ENCODE measurements at places on chromosomes 5 and 9. TPM values are rescaled to one million over a fixed set of nuclear protein-coding genes. Genes with fewer than 3 reads are reported as not detected.

- DNase-seq = no peak
These were observed 2.3 kb upstream of the SLC12A2 start for GRCh38 chr5:128081111-128081851.

DNA sequence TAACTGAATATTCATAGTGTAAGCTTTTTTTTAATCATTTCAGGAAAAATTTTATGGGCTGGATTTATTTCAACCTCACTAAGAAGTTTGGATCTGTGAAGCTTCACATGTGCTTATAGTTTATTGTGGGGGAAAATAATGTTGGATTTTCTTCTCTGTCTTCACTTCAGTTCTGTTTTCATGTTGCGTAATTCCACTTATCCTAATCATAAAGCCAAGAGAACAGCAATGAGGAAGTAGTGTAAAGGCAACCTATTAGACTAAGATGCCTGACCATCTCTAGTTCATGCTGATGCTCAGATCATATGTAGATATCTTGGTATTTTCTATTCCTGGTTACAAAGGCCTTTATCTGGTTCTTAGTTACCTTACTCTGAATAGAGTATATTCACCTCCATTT, 50.0 kb downstream of the CD180 start:
- no peak for DNase-seq

DNA sequence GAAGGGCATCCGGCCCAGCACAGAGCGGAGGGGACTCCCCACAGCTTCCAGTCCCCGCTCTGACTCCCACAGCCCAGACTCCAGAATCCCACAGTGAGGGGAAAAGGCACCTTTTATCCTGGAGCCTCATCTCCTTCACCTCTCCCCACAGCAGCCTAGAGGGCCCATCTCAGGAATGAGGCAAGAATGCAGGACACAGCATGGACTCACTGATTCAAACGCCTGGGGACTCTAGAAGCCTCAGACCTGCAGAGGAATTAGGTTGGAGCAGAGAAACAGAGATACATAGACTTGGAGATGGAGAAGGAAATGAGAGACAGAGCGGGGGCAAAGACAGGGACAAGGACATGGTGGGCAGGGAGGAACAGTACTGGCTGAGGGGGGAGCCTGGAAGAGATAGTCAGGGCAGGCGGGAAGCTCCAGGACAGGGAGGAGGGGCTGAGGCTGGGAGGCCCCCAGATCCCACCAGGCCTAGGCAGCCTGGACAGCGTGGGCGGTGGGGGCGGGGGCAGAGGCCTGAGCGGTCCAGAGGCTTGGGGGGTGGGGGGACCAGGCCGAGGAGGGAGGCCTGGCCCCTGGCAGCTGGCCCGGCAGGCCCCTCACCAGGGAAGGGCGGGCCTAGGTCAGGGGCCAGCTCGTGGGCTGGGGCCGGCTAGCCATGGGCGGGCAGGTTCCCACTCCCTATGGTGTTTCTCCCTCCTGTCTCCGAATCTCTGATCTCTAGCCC, 15.8 kb downstream of the CNTFR start:
- no peak for DNase-seq

DNA sequence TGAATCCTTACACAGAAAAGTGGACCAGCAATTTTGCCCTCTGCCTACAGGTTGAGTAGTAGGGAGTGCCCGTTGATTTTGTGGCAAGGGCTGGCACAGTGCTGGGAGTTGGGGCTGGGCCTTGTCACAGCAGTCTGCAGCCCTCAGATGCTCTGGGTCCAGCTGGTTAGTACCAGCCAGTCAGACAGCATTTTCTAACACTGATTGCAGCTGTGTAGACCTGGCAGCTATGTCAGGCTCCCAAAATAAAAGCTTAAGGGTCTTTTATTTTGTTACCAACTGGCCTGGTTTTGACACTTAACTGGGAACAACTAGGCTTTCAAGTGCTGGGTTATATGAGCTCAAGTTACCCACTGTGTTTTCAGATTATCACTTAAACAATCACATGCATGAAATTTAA, 57.7 kb downstream of the MAT2B start:
- DNase-seq = no peak

- no peak for DNase-seq
These were observed 3.5 kb downstream of the RUFY1 start for GRCh38 chr5:179553875-179554274.

DNA sequence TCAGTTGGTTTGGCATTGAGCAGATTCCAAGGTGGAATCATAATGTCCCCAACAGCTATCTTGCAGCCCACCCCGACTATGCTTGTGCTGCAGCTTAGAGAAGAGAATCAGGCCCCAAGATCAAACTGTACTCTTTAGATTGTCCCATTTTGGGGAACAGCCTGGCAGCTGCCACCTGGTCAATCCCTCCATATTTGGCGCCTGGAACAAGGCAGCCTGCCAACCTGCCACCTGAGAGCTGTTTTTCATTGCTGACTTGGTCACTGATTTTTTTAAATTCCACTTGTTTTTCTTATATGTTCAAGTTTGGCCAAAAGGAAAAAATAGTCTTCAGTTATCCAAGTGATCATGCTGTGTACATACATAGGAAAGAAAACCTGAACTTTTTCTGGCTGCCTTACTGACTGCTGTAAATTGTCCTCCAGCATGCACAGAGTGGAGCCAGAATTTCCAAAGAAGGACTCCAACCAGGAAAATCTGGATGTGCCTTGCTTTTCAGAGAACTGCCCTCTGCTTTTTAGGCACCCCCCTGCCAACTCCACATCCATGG, 504.2 kb downstream of the ENC1 start:
- DNase-seq = no peak

- no peak for DNase-seq
These were observed 101.2 kb downstream of the MSX2 start for GRCh38 chr5:174825587-174825986.

DNA sequence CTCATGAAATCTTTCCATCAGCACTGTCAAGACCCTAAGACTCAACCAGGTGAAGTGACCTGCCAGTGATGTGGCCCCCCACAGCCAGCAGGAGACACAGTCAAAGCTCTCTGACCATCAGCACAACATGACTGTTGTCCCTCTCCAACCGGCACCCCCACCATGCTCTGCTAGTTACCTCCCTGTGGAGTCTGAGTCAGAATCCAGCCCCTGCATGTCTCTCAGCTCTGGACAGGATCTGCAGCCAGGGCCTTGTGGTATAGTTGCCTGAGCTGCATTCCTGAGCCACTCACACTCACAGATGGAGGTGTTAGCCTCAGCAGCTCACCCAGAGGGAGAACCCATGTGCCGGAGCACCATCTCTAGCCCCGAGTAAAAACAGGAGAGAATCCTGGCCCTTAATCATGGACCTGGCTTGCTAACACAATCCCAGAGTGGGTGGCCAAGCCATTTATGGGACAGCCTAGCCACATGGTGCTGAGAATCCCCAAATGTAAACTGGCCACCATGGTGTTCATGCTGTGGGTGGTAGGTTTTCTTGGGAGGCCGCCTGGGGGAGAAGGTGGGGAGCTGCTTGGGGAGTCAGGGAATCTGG, 237.8 kb downstream of the PAPPA start:
- DNase-seq = no peak

GRCh38 chr9:112158656-112159367, 16.3 kb downstream of the SUSD1 start:
- no peak for DNase-seq

- no peak for DNase-seq
These were observed 137.2 kb upstream of the FST start for GRCh38 chr5:53343187-53343586.

DNA sequence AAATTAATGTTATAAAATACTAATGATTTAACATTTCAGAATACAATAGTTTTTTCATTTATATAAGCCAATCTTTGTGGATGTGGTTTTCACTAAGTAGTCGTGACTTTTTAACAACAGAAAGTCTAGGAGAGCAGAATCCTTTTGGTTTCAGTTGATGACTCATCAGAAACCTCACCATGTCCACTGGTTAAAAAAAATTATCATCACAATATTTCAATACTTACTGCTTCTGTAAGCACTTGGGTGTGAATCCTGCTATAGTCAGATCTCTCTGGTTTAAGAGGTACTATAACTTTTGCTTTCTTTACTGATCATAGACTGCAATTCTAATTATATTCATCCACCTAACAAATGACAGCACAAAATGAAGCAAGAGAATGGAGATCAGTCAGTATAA, 77.2 kb downstream of the MRPS30 start:
- DNase-seq = no peak

- DNase-seq = no peak
These were observed 421.0 kb upstream of the CHD1 start for GRCh38 chr5:99349787-99350186.

DNA sequence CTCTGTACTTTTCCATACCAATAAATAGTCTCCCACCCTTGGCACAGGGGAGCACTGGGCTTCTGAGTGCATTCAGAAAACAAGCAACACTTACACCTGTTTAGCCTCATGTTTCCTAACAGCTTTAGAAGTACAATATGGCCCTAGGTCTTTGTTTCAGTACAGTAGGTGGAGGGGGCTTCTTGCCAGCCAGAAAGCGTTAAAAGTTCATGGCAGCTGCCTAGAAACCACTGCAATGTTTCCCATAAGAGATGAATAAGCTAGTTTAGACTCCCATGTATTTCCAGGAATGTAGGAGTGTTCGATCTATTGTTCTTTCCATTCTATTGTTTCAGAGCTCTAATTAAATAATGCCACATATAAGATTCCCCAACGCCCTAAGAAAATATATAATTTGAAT, 444.8 kb downstream of the ARHGEF28 start:
- no peak for DNase-seq

- no peak for DNase-seq
These were observed 122.3 kb downstream of the VAV2 start for GRCh38 chr9:133869674-133870405.

DNA sequence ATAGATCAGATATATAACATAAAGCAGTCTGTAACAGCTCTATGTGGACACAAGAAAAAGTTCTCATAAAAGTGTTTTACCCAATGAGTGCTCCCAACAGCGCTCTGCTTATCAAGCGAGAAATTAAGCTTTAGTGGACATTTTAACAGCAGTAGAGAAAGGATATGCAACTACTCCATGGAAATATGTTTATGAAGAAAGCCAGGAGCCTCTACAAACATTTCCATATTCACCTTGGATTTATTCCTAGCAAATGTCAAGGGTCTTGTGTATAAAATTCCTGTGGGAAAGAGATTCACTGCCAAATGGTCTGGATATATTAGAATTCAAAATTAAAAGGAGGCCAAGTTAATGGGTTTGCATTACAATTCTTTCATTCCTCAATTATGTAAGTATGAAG, 66.5 kb downstream of the DTWD2 start:
- DNase-seq = no peak

GRCh38 chr9:76297721-76298239, 96.4 kb downstream of the RFK start:
- DNase-seq = peak; percentile 85

- DNase-seq = no peak
These were observed 157.3 kb downstream of the DAB2IP start for GRCh38 chr9:121808781-121809180.

GRCh38 chr9:125074976-125075375, 68.4 kb downstream of the SCAI start:
- DNase-seq = no peak

DNA sequence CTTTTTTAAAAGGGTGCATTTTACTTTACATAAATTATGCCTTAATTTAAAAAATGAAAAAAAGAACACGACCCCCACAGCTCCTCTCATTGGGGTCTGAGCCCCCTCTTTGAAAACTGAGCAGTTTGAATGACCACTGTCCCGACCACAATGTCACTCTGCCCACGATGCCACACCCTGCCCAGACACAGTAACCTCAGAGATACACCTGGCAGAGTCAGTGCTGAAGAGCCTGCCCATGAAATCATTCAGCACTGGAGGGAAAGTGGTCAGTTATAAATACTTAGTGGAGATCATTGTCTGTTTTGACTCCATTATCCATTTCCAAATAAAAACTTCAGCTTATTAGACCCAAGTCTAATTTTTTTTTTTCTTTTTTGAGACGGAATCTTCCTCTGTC, 49.3 kb downstream of the DNAJC21 start:
- DNase-seq = no peak

- DNase-seq = no peak
These were observed 17.5 kb downstream of the ATOX1 start for GRCh38 chr5:151740958-151741373.

DNA sequence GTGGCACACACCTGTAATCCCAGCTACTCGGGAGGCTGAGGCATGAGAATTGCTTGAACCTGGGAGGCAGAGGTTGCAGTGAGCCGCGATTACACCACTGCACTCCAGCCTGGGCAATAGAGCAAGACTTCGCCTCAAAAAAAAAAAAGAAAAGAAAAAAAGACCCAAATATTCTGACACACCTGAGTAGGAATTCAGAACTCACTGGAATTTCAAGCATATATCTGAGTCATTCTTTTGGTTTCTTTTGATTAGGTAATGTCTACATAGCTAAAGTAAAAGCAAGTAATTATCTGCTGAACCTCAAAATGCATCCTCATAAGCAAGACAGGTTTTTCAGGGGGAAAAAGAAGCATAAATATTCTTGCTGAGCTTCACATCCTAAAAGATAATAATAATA, 35.9 kb downstream of the ANKRD31 start:
- no peak for DNase-seq

DNA sequence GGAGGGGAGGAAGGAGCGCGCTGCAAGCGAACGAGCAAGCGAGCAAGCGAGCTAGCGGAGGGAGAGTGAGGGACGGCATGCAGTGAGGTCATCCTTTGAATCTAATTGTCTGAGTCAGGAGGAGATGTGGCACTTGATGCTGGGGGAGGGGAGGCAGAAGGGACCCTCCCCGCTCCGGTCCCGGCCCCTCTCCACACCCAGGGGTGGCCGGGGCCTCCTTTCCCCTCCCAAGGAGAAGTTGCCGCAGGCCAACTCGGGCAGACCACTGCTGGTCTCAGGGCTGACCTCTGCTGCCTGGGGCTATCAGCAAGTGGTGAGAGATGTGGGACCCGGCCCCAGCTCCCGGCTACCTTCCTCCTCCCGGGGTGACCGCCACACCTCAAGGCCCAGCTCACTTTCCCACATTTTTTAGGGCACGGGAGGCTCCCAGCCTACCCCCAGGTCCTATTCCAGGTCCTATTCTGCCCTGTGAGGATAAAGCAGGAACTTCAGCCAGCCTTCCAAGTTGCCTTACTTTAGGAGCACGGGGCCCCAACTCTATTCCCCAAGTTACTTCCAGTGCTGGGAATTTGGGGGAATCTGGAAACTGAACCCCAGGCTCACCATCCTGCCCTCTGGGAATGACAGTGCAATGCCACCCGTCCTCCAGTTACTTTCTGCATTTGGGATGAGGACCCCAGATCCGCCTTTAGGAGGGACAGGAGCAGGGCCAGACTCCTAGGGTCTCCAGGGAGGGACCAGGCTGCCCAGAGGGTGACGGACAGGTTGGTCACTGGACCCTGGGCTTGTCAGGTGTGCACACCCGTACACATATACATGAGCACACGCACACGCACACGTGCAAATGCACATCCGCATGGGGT, 11.1 kb downstream of the CNTFR start:
- DNase-seq = no peak

Gene SLC1A3
- total RNA-seq = 21.8 TPM

Gene KCNT1
- 0.28 TPM for total RNA-seq

Gene DIRAS2
- total RNA-seq = 0.28 TPM

Gene SCGB3A2
- not detected for total RNA-seq

Gene KIF4B
- total RNA-seq = not detected

Gene SHOC1
- total RNA-seq = not detected

Measured in sigmoid colon (tissue), 7 donors.